ENCODE measurements at places on chromosomes 3 and 15.

DNA sequence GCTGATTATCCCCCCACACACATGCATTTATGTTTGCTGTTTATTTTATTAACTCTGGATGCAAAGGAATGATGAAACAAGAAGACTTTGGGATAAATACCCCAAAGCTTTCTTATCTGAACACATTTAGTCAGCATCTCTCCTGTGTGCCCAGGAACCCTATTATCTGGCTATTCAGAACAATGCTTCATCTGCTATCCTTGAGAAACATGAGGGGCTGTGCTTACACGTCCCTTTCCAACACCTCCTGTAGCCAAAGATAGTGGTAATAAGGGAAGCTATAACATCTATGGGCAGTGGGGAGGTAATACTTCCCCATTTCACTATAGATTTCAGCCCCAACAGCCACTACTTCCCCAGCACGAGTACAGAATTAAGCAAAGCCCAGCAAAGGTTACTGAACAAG lies 94.7 kb downstream of the SSR3 start:
- DNase-seq = no peak

DNA sequence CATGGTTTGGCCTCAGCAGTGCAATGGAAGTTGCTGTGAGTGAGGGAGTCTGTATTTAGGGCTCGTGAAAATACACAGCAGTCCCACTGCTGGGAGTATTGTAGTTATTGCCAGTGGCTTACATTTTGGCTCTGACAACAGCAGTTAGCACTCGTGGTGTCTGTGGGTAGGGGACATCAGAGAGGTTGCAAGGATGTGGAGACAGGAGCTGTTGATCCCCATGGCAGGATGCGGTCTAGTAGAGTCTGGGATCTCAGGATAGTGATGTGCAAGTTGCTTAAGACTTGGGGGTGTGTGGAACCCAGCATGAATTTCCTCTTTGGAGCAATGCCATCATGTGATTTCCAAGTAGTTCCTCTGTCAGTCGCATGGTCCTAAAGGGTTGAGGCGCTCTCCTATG lies 59.9 kb downstream of the GALK2 start:
- no peak for DNase-seq

DNA sequence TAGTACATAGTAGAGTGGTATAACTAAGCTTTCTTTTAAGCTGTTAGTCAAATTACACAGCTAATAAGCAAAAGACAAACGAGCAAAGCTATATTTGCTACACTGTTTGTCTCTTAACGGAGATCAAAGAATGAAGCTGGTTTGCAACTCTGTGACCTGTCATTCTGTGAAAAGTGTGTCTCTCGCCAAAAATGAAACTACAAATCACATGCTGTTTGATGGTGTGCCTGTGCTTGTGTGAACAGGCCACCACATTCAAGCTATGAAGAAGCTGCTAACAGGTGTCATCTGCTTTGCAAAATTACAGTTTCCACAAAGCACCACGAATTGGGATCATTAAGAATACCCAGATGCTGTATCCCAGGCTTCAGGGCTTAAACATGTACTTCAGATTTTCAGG lies 667.8 kb upstream of the NAALADL2 start:
- DNase-seq = no peak

- DNase-seq = no peak
These were observed 27.2 kb downstream of the PTX3 start for GRCh38 chr3:157463816-157464215.

- no peak for DNase-seq
These were observed 1.3 kb upstream of the INSYN1 start for GRCh38 chr15:73754461-73754860.

GRCh38 chr3:45064512-45065372 lies 38.6 kb downstream of the CLEC3B start:
- DNase-seq = no peak

- DNase-seq = no peak
These were observed 440.2 kb downstream of the LPP start for GRCh38 chr3:188594139-188594538.

- no peak for DNase-seq
These were observed 90.0 kb downstream of the GAP43 start for GRCh38 chr3:115713284-115713683.

DNA sequence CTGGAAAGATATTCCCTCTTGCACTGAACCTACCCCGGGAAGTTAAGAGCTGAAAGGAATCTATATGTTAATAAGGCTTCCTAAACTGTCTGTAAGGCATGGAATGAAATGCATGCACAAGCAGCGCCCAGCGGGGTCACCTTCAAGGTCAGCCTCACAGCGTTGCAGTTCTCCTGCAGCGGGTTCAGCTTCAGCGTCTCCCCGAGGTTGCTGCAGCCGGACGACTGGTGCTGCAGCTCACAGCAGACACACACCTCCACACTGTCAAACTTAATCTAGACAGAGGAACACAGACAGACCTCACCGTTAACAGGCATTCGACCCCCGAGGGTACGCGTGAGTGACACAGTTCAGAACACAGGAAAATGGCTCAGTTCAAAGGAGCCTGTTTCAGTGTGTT lies 73.3 kb downstream of the NSMCE3 start:
- DNase-seq = no peak

DNA sequence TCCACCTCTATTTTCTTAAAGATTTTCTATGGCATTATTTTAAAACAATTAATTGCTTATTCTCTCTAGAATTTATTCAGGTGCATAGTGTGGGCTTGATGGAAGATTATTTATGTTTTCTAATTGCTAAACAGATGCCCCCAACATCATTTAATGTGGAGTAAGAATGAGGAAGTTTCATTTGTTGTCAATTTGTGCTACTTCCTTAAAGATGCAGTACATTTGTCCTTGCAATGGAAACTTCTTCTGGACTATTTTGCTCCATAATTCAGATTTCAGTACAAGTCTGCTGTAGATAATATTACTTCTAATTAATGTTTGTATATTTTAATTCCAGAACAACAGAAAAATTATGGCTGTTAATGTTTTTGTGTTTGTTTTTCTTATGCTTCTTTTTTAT lies 104.8 kb downstream of the TGFBR2 start:
- DNase-seq = no peak

DNA sequence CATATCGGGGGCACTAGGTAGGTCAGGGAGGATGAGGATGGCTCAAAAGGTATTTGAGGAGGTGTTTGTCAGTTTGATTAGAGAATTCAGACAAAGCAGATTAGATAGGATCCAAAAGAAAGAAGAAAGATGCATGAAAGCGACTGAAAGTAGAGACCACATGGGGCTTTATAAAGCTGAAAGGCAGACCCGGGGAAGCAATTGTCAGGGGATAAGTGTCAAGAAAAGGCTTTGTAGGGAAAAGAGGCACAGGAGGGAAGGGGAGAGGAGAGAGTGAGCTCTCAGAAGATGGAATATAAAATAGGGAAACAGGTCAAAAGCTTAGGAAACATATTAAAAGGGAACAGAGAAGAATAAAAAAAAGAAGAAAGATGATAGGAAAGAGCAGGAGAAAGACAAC lies 308.2 kb upstream of the RORA start:
- no peak for DNase-seq

DNA sequence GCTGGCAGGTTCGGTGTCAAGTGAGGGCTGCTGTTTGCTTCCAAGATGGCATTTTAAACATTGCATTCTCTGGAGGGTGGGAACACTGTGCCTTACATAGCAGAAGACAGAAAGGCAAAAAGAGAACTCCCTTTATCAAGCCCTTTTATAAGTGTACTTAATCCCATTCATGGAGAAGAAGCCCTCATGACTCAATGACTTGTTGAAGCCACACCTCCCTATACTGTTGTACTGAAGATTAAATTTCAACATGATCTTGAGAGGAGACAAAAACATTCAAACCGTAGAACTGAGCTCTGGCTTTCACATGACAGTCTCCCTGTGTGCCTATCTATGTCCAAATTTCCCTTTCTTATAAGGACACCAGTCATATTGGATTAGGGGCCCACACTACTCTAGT lies 443.4 kb upstream of the CDIN1 start:
- no peak for DNase-seq

DNA sequence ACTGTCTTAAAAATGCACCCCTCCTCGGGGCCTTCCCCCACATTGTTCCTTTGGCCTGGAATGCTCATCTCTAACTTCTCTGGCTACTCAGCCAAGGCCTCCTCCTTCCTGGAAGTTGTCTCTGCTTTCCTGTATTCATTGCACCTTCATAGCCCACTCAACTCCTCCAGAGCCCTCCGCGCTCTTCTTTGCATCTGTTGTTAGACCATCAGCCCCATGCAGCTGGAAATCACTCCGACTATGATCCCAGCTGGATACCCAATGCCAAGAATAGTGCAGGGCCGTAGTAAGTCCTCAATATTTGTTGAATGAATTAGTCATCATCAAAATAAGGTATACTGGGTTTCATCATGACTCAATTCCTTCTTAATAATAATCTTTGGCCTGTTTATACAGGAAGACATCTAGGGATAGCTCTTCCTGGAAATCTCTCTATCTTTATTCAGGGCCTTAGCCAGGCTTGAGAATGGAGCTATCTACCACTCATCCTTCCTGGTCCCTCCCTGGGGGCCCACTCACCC lies 112.7 kb downstream of the SYNPR start:
- no peak for DNase-seq

- DNase-seq = no peak
These were observed 7.6 kb upstream of the ISL2 start for GRCh38 chr15:76328958-76329357.

- peak; percentile 35 for DNase-seq
These were observed 25.5 kb upstream of the HHATL start for GRCh38 chr3:42728056-42728455.

GRCh38 chr3:99902091-99902490 lies 84.4 kb downstream of the CMSS1 start:
- DNase-seq = no peak

DNA sequence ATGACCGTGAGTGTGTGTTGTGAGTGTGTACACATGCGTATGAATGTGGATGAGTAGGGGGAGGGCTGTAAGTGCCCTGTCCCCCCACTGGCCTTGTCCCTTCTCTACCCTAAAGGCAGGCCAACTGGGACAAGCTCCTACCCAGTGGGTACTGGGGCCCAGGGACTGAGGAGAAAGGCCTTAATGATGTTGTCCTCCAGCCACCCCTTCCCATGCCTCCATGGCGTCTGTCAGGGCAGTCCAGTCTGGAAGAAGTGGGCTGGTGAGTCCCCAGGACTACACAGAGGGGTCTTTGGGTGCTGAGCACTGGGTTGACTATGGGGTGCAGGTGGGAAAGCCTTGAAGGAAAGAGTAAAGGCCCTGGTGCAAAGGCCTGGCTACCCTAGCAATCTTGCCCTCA lies 16.9 kb upstream of the CORO2B start:
- DNase-seq = peak; percentile 30

DNA sequence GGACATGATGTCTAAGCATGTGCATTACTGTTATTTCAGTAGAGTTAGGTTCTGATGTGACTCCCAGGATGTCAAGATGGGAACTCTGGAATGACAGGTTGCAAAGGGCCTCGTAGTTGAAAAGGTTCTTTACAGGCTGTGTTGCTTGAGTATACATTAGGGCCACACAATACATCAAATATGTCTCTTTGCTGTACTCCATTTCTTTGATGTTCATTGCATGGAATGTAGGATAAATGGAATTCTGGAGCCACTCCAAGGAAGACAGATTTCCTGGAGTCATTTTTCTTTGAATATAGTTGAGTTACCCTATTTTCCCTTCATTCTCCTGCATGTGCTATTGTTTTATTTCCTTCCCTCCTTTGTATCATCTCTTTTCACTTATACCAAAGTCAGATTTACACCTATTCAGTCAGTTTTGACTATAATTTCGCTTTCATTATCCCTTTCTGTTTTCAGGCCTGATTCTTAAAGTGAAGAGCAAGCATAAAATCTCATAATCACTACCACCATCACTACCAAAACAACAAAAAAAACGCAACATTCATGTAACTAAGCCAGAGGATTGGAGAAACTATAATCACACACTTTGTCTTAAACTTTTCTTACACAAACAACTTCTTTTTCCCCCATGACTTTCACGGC lies 61.2 kb upstream of the PTX3 start:
- DNase-seq = no peak

GRCh38 chr3:117666325-117666724 lies 956.7 kb downstream of the TUSC7 start:
- no peak for DNase-seq

DNA sequence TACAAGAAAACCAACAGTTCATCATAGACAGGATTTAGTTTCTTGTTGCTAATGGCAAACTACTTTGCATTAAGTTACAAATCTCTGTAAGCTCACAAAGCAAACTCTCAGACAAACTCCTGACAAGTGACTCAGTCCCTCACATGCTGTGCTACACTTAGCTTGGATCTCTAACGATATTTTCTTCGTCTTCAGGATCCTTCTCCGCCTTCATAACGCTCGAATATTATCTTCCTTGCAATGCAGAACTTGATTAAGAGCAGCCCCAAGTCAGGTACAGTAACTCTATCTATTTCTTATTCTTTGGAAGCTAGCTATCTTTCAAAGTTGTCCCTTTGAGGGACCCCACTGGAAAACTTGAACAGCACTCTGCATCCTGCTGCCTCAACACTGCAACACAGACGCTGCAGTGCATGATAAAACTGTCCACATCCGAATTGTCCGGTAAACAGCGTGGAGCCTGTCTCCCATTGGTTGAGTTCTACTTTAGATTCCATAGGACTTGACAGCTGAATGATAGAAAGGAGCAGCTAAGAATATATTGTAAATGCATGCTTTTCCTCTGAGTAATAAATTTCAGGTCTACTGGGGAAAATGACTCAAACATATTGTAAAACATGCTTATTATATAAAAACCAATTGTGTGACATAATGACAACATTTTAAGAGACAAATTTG lies 61.3 kb downstream of the UACA start:
- DNase-seq = no peak

GRCh38 chr3:43373560-43373928 lies 87.2 kb downstream of the SNRK start:
- no peak for DNase-seq

DNA sequence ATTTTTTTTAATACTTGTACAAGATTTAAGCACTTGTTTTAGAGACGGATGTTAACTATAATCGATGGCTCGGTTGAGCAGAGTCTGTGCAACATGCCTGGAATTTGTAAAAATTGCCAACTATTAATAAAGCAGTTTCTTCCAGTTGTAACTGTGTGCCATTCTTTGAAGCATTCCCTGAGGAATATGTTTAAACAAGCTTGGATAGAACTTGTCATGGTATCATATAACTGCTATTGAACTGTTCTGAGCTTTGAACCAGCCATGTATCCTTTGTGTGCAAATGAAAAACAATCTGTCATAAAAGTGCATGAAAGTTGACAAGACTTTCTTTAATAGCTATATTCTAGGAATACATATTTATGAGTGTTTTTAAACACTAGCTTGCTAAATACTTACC lies 45.8 kb upstream of the UBE2E2 start:
- DNase-seq = no peak

- no peak for DNase-seq
These were observed 22.4 kb downstream of the PAQR5 start for GRCh38 chr15:69320977-69321554.

GRCh38 chr3:191499307-191500080 lies 38.5 kb downstream of the PYDC2 start:
- DNase-seq = no peak

- DNase-seq = no peak
These were observed 548.0 kb upstream of the CCDC54 start for GRCh38 chr3:106829206-106829605.

DNA sequence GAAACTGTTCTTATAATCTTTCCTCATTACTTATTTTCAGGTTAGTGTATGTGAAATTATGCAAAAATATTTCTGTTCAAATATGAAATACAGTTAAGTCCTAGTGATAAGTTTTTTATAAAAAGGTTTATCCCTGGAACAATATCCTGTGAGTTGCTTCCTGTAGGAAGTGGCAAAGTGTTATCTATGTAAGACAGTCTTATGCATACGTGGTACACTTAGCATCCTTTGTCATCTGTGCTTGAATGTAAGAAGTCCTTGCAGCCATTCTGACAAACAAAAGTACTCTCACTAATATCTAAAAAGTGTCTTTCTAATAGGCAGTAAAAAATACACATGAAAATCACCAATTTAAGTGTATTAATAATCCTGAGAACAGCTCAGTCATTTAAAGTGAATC lies 372.5 kb upstream of the BCHE start:
- DNase-seq = no peak

All from suprapubic skin (tissue), 4 donors.